ENCODE measurements at places on chromosomes 6 and 20.
A peak's percentile ranks its signal among the peaks of the same experiment; 100 is the strongest.

GRCh38 chr6:85677234-85677956 is 34.7 kb upstream of the SYNCRIP start:
- no peak for DNase-seq

DNA sequence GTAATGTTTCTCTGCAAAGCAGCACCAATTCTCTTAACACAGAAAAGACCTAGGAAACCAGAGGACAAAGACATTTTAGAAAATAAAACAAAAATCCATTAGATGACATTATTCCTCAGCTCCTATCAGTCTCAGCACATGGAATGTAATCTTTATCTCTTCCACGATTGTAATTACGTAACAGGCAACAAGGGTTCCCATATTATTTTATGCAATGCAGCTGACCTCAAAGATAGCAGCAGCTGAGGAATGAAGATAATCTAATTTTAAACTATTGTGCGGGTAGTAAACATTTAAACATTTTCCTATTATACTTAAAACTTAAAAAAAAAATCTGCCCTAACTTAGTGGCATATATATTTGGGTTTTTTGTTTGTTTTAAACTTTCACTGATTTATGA is 33.0 kb upstream of the PTCHD4 start:
- DNase-seq = no peak

GRCh38 chr6:26311385-26312095 is 53.5 kb upstream of the BTN3A2 start:
- peak; percentile 11 for DNase-seq

GRCh38 chr20:47178277-47178676 is 178.2 kb downstream of the ZMYND8 start:
- DNase-seq = no peak

GRCh38 chr6:88599571-88599970 is 363.8 kb downstream of the RNGTT start:
- no peak for DNase-seq

DNA sequence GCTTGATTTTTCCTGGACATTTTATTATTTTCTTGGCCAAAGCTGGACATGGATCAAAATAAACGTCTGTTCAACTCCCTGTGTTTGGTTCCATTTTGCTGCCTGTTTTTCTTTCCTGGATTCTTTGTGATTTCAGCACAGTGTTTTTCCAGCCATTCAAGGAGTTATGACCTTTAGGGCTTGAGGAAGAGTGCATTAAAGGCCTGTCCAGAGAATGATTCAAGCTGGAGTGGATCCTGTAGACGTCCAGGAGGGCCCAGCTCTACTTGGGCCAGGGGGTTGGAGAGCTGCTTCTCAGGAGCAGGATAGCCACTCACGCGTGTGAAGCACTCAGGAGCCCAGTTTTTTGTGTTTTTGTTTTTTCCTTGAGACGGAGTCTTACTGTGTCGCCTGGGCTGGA is 56.5 kb upstream of the IER3 start:
- DNase-seq = no peak

- no peak for DNase-seq
These were observed 33.2 kb upstream of the PLEKHG1 start for GRCh38 chr6:150566486-150566885.

DNA sequence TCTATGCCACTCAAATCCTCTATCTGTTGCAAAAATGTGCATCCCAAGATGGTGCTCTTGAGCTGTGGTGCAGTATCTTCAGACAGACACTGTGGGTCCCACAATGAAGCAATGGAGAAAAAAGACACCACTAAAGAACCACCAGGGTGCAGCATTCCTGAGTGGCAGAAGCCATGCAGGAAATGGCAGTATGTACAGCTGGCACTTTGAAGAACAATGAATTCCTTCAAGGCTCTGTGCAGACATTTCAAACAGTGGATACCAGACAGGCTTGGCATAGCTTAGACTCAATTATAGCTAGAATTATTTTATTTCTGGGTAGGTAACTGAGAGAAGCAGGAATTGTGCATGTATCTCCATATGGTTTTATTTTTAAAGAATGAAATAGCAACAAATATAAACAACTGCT is 24.0 kb upstream of the HDAC2 start:
- DNase-seq = no peak

DNA sequence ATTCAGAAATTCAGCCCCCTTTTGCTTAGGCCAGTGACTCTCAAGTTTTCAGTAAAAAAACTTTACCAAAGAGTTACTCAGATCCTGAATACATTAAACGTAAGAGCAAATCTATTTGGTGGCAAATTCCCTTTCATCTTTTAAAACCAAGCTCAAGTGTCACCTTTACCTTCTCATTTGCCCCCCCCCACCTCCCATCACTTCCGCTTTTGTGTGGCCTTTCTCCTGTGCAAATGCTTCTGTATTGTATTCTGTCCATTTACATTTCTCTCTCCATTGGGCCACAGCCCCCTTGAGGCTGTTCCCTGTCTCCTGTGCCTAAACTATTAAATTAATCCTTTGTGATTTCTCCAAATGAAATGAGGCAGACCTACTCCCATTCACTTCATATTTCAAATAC is 1.9 kb downstream of the NOL7 start:
- no peak for DNase-seq
